Central memory CD8-positive, alpha-beta T cell (primary cell): ENCODE measurements at places on chromosomes 11 and 22.

- H3K36me3 ChIP-seq: peaks cover 24% of the 10 kb centered on the region
- H3K4me1 ChIP-seq: peaks cover 44% of the 10 kb centered on the region
- H3K4me3 ChIP-seq: no peak overlapping the region
- H3K27ac ChIP-seq: peak overlapping the region; percentile 27
These were observed 7.8 kb downstream of the DCPS start for GRCh38 chr11:126311401-126312291.

DNA sequence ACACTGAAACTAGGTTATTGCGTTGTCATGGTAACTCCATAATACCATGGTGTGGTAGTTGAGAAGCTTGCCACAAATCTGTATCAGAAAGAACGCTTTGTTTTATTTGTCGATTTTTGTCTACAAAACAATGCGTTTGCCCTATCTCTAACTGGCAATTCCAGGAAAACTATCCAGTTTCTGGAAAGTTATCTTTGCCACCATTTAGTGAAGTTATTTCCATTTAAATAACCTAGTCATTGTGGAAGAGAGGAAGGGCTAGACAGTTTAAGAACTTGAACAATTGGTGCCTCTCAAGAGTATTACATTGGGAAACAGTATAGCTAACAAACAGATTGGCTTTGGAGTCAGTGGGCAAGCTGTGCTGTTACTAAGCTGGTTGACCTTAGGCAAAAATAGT, 7.9 kb downstream of the HSD17B12 start:
- H3K27me3 ChIP-seq: no peaks in the 10 kb centered on the region
- H3K4me3 ChIP-seq: no peak overlapping the region
- peaks cover 37% of the 10 kb centered on the region for H3K4me1 ChIP-seq
- peaks cover 9% of the 10 kb centered on the region for H3K36me3 ChIP-seq
- H3K27ac ChIP-seq: no peak overlapping the region
- no peak for DNase-seq

DNA sequence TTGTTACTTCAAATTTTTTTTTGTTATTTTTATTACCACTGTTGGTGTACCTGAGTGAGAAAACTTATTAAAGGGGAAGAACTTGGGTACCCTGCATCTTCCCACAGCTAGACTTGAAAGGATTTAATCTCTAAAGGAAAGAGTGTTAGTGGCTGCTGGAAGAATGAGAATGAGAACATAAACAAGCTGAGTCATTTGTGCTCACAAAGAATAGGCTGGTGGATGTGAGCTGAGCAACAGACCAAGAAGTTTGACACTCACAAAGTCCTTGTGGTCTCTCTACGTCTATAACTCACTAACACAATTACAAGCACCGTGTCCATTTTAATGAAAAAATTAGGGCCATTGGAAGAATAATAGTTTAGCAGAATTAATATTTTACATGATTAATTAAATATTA, 217.6 kb upstream of the ANO5 start:
- no peak overlapping the region for H3K4me3 ChIP-seq
- no peaks in the 10 kb centered on the region for H3K27me3 ChIP-seq
- no peak overlapping the region for H3K27ac ChIP-seq

DNA sequence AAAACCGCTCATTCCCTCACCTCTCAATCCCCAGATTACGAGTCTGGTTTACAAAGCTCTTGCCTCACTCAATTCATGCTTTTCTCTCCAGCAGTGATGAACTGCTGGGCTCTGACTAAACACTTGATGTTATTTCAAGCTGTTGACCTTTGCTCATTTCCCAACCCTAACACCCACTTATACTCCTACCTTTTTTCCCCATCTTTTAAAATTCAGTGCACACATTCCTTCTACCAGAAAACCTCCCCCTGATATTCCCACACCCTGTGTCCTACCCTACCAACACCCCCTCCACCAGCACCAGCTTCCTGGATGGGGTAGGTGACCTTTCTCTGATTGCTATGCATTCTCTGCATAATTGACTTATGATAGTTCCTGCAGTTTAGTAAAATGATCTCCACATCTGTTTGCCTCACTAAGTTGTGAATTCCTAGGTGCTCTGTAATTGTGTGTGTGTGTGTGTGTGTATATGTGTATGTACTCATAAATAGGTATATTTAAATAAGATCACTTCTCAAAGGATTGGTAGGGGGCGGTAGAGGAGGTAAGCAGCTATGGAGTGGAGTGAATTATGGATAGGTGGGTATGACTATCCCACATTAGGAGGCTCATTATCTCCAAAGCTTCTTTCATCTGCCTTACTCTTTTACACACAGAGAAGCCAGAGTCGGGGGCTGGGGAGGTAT, 842 bp downstream of the HEPACAM start:
- DNase-seq: no peak
- no peaks in the 10 kb centered on the region for H3K27me3 ChIP-seq
- H3K4me1 ChIP-seq: peaks cover 4% of the 10 kb centered on the region
- no peak overlapping the region for H3K4me3 ChIP-seq

DNA sequence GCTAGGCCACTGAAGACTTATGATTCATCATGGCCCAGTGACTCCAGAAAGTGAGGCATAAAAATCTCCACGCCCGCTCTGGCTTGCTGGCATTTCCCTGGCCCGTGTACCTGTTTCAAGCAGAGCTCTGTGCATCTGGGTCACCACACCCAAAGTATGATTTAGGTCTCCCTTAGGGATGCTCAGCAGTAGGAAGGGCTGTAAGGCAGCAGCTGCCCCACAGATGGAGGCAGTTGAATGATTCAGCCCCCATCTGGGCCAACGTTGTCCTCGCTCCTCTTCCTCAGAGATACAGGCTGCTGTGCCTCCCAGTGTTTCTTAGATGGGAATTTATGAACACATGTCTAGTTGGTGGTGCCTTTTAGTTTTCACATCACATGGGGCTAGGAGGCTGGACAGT, 21.6 kb downstream of the GPR83 start:
- H3K4me3 ChIP-seq: no peak overlapping the region
- no peaks in the 10 kb centered on the region for H3K4me1 ChIP-seq
- no peak overlapping the region for H3K27ac ChIP-seq
- peaks cover 41% of the 10 kb centered on the region for H3K27me3 ChIP-seq
- no peaks in the 10 kb centered on the region for H3K36me3 ChIP-seq
- no peak for DNase-seq

DNA sequence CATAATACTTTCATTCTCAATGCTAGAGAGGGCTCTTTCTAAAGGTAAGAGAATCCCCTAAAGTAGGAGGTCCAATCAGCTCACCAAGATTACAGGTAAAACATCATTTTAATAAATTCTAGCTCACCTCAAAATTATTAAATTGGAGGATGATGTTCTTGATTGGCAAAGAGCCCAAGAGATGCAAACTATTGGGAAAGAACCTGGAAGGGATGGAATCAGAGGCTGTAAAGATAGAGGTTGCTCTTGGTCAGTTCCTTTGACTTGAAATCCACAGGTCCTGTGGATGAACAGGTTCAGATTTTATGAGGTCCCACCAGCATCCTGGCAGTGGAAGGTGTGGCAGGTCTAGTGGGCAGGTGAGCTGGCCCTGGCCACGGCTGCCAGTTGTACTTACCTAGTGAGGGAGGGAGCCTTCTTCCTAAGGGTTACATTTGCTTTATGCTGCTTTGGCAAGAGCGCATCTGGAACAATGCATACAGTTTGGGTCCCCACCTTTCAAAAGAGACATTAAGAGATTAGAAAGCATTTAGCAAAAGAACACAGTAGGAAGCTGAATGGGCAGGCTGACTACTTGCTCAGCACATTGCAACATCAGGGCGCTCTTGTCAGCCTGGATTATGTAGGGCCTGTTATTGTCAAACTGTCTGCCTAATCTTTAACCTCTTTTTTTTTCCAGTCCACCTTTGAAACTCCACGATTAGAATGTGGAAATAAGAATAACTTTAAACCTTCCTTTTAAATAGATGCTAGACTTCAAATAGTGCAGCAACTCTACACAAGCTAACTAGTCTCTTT, 97.0 kb downstream of the RDX start:
- DNase-seq: no peak
- no peaks in the 10 kb centered on the region for H3K36me3 ChIP-seq
- H3K4me1 ChIP-seq: no peaks in the 10 kb centered on the region

DNA sequence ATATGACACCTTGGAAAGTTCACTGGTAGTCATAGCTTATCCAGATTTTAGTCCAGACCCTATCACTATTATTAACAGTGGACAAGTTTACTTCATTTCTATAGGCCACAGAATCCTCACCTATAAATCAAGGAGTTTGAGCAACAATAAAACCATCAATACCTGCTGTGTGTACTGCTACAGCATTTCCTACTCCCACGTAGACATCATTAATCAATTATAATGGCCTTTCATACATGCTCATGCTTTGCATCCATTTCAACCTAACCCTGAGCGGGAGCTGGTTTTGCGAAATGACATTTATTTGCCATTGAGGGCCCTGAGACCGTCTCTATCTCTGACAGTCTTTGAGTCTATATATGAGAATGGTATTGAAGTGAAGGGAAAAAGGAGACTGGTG, 312.3 kb downstream of the FAT3 start:
- no peaks in the 10 kb centered on the region for H3K4me1 ChIP-seq
- no peak overlapping the region for H3K4me3 ChIP-seq

DNA sequence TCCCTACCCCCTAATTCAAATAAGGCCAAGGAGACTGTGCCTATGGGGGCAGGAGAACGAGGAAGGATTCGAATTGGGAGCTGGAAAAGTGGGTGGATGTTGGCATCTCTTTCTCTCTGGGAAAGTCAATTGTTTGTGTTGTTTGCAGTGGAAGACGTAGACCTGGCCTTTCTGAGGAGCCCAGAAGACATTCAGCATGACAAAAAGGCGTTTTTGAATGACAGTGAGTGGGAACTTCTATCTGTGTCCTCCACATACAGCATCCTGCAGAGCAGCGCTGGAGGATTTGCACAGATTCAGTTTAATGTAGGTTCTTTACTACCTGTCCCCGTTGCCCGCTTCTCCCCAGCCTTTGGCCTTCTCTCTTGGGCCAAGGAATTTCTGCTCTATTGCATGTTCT, 28.2 kb downstream of the HTR3B start:
- no peak overlapping the region for H3K4me3 ChIP-seq
- DNase-seq: no peak

- DNase-seq: no peak
- H3K27me3 ChIP-seq: no peaks in the 10 kb centered on the region
- no peaks in the 10 kb centered on the region for H3K36me3 ChIP-seq
These were observed 14.0 kb upstream of the RELT start for GRCh38 chr11:73361953-73362776.

DNA sequence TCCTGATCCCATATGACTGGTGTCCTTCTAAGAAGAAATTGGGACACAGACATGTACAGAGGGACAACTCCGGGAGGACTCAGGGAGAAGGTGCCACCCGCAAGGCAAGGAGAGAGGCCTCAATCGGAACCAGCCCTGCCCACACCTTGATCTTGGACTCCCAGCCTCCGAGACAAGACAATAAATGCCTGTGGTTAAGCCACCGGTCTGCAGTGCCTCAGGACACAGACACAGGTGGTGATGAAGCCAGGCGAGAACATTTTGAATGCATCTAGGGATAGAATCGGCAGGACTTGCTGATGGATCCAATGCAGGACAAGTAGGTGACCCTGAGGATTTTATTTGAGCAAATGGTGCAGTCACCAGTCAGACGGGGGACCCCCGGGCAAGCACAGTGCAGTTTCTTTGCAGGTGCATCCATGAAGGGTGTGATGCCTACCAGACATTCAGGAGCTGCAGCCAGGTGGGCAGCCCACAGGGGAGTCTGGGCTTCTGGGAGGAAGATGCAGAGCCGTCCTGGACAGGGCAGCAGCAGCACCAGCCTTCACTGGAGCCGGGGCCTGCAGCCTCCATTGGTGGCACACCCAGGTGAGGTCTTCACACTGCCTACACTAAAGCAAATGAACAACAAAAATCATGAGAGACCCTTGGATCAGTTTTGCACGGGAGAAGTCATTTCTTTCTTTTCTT, 20.2 kb upstream of the SEPTIN5 start:
- H3K36me3 ChIP-seq: no peaks in the 10 kb centered on the region
- no peaks in the 10 kb centered on the region for H3K4me1 ChIP-seq
- DNase-seq: no peak
- no peak overlapping the region for H3K4me3 ChIP-seq

DNA sequence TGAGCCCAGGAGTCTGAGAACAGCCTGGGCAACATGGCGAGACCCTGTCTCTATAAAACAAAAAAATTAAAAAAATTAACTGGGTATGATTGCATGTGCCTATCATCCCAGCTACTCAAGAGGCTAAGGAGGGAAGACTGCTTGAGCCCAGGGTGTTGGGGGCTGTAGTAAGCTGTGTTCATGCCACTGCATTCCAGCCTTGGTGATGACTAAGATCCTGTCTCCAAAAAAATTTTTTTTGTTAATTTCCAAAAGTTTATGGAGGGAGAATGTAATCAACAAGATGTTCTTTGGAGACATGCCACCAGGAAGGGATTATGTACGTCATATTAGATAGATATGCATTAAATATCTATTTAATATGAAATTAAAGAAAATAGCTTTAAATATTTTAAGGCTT, 267.5 kb downstream of the SBF2 start:
- H3K36me3 ChIP-seq: peaks cover 3% of the 10 kb centered on the region
- H3K4me3 ChIP-seq: no peak overlapping the region

- H3K4me3 ChIP-seq: no peak overlapping the region
- H3K27me3 ChIP-seq: no peaks in the 10 kb centered on the region
- DNase-seq: no peak
- peaks cover 12% of the 10 kb centered on the region for H3K36me3 ChIP-seq
These were observed 77.2 kb downstream of the PRR5L start for GRCh38 chr11:36373016-36374010.

GRCh38 chr11:11435635-11436034, 82.6 kb upstream of the CSNK2A3 start:
- no peak for DNase-seq
- no peaks in the 10 kb centered on the region for H3K36me3 ChIP-seq
- no peak overlapping the region for H3K4me3 ChIP-seq
- no peaks in the 10 kb centered on the region for H3K4me1 ChIP-seq
- H3K27me3 ChIP-seq: peaks cover 41% of the 10 kb centered on the region

DNA sequence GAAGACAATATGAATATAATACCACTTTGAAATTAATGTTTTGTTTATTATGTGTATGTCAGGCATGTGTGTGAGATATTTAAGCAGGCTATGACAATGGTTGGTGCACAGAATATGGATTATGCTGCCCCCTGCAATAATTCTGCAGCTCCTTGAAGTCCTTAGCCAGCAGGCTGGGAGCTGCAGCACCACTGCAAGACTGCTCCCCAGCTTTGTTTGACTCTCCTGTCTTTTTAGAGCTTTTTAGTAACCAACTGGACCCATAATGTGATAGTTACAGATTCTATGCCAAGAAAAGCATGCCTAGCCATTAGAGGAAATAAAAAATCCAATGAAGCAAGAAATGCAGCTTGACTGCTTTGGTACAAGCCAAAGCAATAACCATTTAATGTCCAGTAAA, 535.1 kb downstream of the TMEM135 start:
- no peak overlapping the region for H3K27ac ChIP-seq
- H3K27me3 ChIP-seq: no peaks in the 10 kb centered on the region
- no peaks in the 10 kb centered on the region for H3K36me3 ChIP-seq
- no peak overlapping the region for H3K4me3 ChIP-seq
- no peak for DNase-seq
- H3K4me1 ChIP-seq: no peaks in the 10 kb centered on the region

DNA sequence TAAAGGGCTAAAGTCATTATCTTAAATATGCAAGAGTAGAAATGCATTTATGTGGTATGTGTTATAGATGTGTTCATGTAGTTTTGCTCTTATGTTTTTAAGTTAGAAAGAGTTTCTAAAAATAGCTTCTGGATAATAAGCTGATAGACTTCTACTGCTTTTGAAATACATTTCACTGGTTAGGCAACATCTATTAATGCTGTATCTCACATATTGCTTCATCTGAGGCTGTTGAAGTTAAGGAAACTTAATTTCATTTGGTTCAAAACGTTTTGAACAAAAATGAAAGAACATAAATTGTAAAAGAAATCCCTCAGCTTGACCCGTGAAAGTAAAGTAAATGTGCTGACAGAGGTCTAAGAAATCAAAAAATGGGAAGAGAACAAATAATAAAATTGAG, 164.0 kb upstream of the CTSC start:
- no peak overlapping the region for H3K4me3 ChIP-seq
- H3K27ac ChIP-seq: no peak overlapping the region
- DNase-seq: no peak
- peaks cover 26% of the 10 kb centered on the region for H3K27me3 ChIP-seq
